Ascending aorta (tissue), 2 donors: ENCODE measurements at places on chromosomes 2 and 18. TPM values are rescaled to one million over a fixed set of nuclear protein-coding genes. Genes with fewer than 3 reads are reported as not detected.
A peak's percentile ranks its signal among the peaks of the same experiment; 100 is the strongest.

- H3K4me1 ChIP-seq, result no peaks in the 10 kb centered on the region
- H3K36me3 ChIP-seq, result no peaks in the 10 kb centered on the region
- no peak overlapping the region for H3K27ac ChIP-seq
- H3K27me3 ChIP-seq, result no peaks in the 10 kb centered on the region
- no peak overlapping the region for H3K4me3 ChIP-seq
Measured at GRCh38 chr18:52636536-52636935, 296.5 kb downstream of the DCC start.

GRCh38 chr2:160868891-160869290, 291.3 kb upstream of the TANK start:
- H3K27ac ChIP-seq, result no peak overlapping the region
- H3K4me3 ChIP-seq, result no peak overlapping the region
- no peaks in the 10 kb centered on the region for H3K4me1 ChIP-seq
- H3K27me3 ChIP-seq, result no peaks in the 10 kb centered on the region
- DNase-seq, result no peak

GRCh38 chr18:24470022-24470618, 9.7 kb downstream of the HRH4 start:
- no peak overlapping the region for H3K4me3 ChIP-seq
- no peaks in the 10 kb centered on the region for H3K4me1 ChIP-seq
- DNase-seq, result no peak
- H3K27me3 ChIP-seq, result no peaks in the 10 kb centered on the region
- no peak overlapping the region for H3K27ac ChIP-seq

DNA sequence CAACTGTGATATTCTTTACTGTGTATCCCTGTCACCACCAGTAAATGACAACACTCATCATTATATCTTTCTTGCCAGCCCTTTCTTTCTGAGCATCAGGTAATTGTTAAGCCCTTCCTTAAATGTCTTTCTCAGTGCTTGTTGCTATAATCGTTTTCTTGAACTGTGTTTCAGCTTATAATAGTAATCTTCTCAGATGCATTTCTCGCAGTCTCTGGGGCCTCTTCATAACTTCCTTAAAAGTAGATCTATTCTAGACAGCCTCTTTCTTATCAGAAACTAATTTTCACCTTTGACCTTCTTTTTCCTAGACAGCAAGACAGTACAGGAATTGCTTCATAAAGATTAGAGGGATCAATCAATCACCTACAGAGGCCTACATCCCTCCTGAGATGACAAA, 648.1 kb downstream of the CPS1 start:
- DNase-seq, result no peak
- H3K4me1 ChIP-seq, result no peaks in the 10 kb centered on the region
- no peaks in the 10 kb centered on the region for H3K36me3 ChIP-seq
- no peak overlapping the region for H3K27ac ChIP-seq
- H3K27me3 ChIP-seq, result no peaks in the 10 kb centered on the region

The ZNF638 gene
- 56.0 TPM for total RNA-seq

DNA sequence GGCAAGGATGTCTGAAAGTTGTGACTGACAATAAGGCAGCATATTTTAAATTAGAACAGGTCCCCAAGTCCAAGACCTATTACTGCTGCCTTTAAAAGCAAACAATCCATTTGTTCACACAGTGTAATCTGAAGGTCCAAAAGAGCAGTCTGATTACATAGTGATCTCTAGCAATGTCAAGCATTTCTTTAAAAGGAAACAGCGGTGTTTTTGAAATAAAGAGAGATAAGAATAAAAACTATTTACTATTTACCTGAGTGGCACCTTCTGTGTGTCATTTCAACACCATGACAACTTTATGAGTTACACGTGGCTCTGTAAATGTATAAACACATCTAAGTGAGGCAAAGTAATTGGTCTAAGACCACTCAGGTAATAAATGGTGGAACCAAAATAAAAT, 1009.9 kb upstream of the CNTNAP5 start:
- no peaks in the 10 kb centered on the region for H3K27me3 ChIP-seq
- DNase-seq, result no peak
- no peaks in the 10 kb centered on the region for H3K4me1 ChIP-seq
- H3K36me3 ChIP-seq, result no peaks in the 10 kb centered on the region
- no peak overlapping the region for H3K4me3 ChIP-seq

DNA sequence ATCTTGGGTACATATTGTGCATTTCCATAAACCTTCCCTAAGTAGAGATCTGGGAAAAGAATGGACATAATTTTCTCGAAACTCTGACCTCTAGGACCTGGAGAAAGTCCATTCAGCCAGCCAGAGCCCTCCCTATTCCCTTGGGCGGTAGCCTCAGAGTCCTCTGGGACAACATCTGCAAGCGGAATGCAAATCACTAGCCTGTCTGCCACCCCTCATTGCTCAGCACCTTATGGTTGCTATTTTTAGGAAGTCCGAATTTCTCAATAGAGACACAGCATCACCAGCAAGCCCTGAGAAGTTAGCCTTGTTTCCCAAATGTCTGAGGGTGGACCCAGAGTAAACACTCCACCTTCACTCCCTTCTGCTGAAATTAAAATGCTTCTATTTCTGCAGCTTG, 17.6 kb upstream of the CD28 start:
- H3K4me3 ChIP-seq, result no peak overlapping the region
- peaks cover 53% of the 10 kb centered on the region for H3K4me1 ChIP-seq
- peak overlapping the region; percentile 48 for H3K27ac ChIP-seq
- DNase-seq, result no peak
- no peaks in the 10 kb centered on the region for H3K36me3 ChIP-seq

- H3K27ac ChIP-seq, result no peak overlapping the region
- no peaks in the 10 kb centered on the region for H3K36me3 ChIP-seq
- no peaks in the 10 kb centered on the region for H3K27me3 ChIP-seq
- no peak overlapping the region for H3K4me3 ChIP-seq
- H3K4me1 ChIP-seq, result no peaks in the 10 kb centered on the region
- no peak for DNase-seq
Measured at GRCh38 chr18:41783065-41783818, 171.8 kb upstream of the PIK3C3 start.

- H3K27ac ChIP-seq, result no peak overlapping the region
- no peaks in the 10 kb centered on the region for H3K27me3 ChIP-seq
- DNase-seq, result no peak
- no peaks in the 10 kb centered on the region for H3K4me1 ChIP-seq
- no peak overlapping the region for H3K4me3 ChIP-seq
Measured at GRCh38 chr2:72278046-72278445, 130.4 kb upstream of the CYP26B1 start.

The NOP58 gene
- 65.8 TPM for total RNA-seq

DNA sequence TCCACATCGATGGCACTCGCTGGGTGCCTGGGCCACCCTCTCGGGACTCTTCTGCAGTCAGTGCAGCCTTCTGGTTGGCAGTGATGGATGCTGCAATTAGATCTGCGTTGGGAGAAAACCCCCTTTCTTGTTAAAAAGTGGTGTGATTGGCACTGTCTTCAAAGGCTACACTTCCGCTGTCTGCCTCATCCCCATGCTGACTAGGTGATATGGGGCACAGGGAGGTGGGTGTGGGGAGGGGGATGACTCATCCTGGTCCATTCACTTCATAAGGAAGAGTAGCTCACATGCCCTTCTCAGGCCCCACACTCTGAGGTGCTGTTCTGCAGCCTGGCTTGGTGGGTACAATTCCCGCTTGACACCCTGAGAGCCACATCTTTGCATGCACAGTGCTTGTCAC, 77.4 kb downstream of the THNSL2 start:
- no peak overlapping the region for H3K4me3 ChIP-seq
- H3K36me3 ChIP-seq, result no peaks in the 10 kb centered on the region
- H3K27ac ChIP-seq, result no peak overlapping the region
- DNase-seq, result no peak

GRCh38 chr18:59736061-59736460, 38.8 kb upstream of the CCBE1 start:
- no peaks in the 10 kb centered on the region for H3K27me3 ChIP-seq
- H3K27ac ChIP-seq, result no peak overlapping the region
- no peak overlapping the region for H3K4me3 ChIP-seq
- H3K4me1 ChIP-seq, result no peaks in the 10 kb centered on the region
- H3K36me3 ChIP-seq, result no peaks in the 10 kb centered on the region
- DNase-seq, result no peak

DNA sequence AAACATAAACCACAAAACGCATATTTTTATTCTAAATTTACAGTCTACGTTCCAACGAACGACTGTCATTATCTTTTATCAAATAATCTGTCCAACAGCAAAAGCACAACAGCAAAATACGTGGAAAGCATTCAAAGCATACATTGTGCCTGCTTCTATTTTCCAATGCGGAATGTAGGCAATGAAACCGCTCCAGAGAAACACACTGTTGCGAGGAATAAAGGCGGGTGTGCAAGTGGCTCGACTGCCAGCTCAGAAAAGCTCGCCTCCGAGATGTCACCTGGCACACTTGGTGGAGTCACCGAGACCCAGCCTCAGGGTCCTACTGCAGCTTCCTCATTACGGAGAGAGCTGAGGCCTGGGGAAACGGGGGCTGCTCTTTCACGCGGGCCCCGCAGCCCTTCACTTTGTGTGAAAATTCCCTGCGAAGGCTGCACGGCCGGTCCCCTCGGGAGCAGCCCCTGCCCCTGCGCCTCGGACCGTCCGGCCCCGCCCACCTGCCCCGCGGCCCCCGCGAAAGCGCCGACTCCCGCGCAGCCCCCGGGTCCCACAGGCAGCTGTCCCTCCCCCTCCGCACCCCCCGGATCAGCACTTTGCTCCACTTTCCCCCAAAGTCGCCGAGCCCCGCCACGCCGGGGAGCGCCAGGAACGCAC, 752 bp downstream of the MGAT4A start:
- peak overlapping the region; percentile 82 for H3K4me3 ChIP-seq
- H3K27me3 ChIP-seq, result no peaks in the 10 kb centered on the region
- no peaks in the 10 kb centered on the region for H3K36me3 ChIP-seq
- peaks cover 14% of the 10 kb centered on the region for H3K4me1 ChIP-seq

- no peak for DNase-seq
- no peaks in the 10 kb centered on the region for H3K36me3 ChIP-seq
- no peak overlapping the region for H3K27ac ChIP-seq
- no peaks in the 10 kb centered on the region for H3K27me3 ChIP-seq
Measured at GRCh38 chr2:230775737-230776136, 63.1 kb downstream of the CAB39 start.

The ALPI gene
- not detected for total RNA-seq

- no peaks in the 10 kb centered on the region for H3K36me3 ChIP-seq
- no peaks in the 10 kb centered on the region for H3K4me1 ChIP-seq
Measured at GRCh38 chr18:63199743-63200241, 119.8 kb downstream of the BCL2 start.

The MRO gene
- total RNA-seq, result 1.4 TPM

The PLCL1 gene
- 14.3 TPM for total RNA-seq

The ACMSD gene
- total RNA-seq, result not detected

The ASTL gene
- total RNA-seq, result not detected

The CYP27A1 gene
- 53.1 TPM for total RNA-seq

DNA sequence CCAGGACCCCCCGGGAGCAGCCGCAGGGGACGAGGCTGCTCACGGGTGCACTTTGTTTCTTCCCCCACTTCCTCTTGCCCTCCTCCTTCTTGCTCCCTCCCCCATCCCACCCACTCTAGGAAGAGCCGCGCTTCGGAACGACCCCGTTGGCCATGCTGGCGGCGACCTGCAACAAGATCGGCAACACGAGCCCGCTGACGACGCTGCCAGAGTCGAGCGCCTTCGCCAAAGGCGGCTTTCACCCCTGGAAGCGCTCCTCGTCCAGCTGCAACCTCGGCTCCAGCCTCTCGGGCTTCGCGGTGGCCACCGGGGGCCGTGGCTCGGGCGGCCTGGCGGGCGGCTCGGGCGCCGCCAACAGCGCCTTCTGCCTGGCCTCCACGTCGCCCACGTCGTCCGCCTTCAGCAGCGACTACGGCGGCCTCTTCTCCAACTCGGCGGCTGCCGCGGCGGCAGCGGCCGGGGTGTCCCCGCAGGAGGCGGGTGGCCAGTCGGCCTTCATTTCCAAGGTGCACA, 1.3 kb downstream of the SP9 start:
- peaks cover 81% of the 10 kb centered on the region for H3K27me3 ChIP-seq
- H3K36me3 ChIP-seq, result no peaks in the 10 kb centered on the region
- H3K4me3 ChIP-seq, result peak overlapping the region; percentile 53
- H3K27ac ChIP-seq, result no peak overlapping the region
- H3K4me1 ChIP-seq, result peaks cover 27% of the 10 kb centered on the region

The CSRNP3 gene
- total RNA-seq, result 2.8 TPM

DNA sequence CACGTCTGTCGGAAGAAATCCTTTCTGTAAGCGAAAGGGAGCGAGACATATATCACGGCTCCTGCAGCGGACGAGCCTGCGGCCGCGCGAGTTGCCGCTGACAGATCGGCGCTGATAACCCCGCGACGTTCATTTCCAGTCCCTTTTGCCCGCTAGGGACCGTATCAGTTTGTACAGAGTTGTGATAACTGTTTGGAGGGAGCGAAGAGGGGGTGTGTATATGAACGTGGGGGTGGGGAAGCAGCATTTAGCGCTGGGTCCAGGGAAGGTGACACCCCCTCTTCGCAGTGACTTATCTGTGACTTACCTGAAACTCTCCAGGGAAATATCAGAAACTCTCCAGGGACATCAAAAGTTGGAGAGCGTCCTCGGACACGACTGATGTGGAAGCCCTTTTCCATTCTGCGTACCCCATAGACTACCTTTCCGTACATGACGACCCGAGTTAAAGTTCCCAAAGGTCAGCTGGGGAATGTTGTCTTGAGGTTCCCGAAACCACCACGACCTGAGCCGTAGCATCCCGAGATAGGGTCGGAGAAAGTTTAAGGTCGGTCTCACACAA, 948 bp upstream of the GATA6 start:
- H3K27ac ChIP-seq, result peak overlapping the region; percentile 98
- peaks cover 15% of the 10 kb centered on the region for H3K36me3 ChIP-seq
- no peaks in the 10 kb centered on the region for H3K4me1 ChIP-seq
- no peaks in the 10 kb centered on the region for H3K27me3 ChIP-seq
- H3K4me3 ChIP-seq, result peak overlapping the region; percentile 90

GRCh38 chr2:97707362-97708047, 5.9 kb upstream of the ZAP70 start:
- H3K4me3 ChIP-seq, result no peak overlapping the region
- DNase-seq, result peak; percentile 53
- H3K27ac ChIP-seq, result no peak overlapping the region
- H3K27me3 ChIP-seq, result no peaks in the 10 kb centered on the region
- no peaks in the 10 kb centered on the region for H3K4me1 ChIP-seq
- no peaks in the 10 kb centered on the region for H3K36me3 ChIP-seq

The LRATD1 gene
- total RNA-seq, result 5.7 TPM

The TEKT4 gene
- total RNA-seq, result not detected

DNA sequence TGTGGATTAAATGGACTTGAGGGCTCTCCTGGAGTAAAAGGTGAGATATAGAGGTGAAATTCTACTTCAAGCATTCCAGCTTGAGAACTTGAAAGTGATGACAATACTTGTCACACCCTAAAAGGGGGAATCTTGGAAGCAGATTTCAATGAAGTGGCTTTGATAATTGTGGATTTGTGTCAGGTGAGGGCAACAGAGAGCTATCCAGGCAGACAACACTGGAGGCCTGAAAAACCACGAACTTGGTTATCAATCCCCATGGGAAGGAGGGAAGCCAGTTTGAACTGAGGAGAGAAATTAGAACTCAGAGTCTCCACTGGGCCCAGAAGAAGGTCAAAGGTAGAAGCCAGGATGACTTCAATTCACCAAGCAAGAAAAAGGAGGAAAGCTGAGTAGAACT, 263.9 kb downstream of the FIGN start:
- H3K4me3 ChIP-seq, result no peak overlapping the region
- H3K4me1 ChIP-seq, result no peaks in the 10 kb centered on the region
- no peak for DNase-seq
- no peak overlapping the region for H3K27ac ChIP-seq
- no peaks in the 10 kb centered on the region for H3K36me3 ChIP-seq

GRCh38 chr2:68720665-68721064, 13.9 kb upstream of the ARHGAP25 start:
- H3K27me3 ChIP-seq, result no peaks in the 10 kb centered on the region
- H3K27ac ChIP-seq, result no peak overlapping the region
- H3K4me1 ChIP-seq, result no peaks in the 10 kb centered on the region
- no peaks in the 10 kb centered on the region for H3K36me3 ChIP-seq
- H3K4me3 ChIP-seq, result no peak overlapping the region
- no peak for DNase-seq

The PLCD4 gene
- total RNA-seq, result 1.9 TPM
